ENCODE measurements at places on chromosomes 12 and 14.
A peak's percentile ranks its signal among the peaks of the same experiment; 100 is the strongest.

GRCh38 chr12:32455607-32456071 is 56.3 kb downstream of the FGD4 start:
- peak; percentile 79 for DNase-seq

DNA sequence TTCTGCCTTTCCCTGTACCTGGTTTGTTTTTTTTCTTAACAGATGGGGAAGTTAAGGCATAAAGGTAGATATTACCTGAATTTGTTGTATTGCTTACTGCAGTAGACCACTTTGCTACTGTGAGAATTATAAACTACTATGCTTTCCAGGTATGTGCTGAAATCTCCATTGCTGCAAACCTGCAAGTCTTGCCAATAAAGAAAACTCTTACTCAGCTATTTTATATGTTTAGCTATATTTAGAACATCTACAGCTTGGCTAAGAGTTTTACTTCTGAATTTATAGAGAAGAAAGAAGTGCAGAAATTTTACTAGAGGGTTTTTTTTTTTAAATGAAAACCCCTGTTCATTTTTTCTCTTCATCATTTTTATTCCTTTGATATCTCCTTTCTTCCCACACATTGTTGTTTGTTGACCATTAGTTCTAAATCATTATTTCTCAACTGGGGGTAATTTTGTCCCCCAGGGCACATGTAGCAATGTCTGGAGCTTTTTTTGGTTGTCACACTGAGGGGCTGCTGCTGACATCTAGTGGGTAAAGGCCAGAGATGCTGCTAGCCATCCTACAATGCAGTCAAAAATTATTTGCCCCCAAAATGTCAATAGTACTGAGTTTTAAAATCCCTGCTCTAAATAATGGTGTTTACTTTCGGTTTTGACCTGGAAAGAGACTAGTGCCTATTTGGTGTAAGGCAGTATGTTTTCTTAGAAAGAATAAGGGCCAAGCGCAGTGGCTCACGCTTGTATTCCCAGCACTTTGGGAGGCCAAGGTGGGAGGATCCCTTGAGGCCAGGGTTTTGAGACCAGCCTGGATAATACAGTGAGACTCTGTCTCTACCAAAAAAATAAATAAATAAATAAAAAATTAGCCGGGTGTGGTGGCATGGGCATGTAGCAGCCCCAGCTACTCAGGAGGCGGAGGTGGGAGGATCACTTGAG is 48.6 kb downstream of the PCNX1 start:
- peak; percentile 23 for DNase-seq

DNA sequence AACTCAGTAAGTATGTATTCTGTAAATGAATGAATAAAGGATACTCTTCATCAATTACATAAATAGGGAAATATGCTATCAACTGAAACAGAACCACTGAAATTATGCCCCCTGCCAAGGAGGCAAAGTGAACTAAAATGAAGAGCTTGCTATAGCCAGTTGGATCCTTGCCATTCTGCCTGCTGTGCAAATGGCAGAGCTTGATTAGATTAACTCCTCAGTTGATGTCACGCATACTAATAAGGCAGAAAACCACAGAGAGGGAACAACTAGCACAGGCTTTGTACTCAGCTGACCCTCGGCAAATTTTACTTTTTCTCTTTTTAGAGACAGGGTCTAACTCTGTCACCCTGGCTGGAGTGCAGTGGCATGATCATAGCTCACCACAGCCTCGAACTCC is 36.7 kb upstream of the FERMT2 start:
- no peak for DNase-seq

GRCh38 chr12:80053051-80053790 is 46.1 kb upstream of the OTOGL start:
- DNase-seq: no peak

DNA sequence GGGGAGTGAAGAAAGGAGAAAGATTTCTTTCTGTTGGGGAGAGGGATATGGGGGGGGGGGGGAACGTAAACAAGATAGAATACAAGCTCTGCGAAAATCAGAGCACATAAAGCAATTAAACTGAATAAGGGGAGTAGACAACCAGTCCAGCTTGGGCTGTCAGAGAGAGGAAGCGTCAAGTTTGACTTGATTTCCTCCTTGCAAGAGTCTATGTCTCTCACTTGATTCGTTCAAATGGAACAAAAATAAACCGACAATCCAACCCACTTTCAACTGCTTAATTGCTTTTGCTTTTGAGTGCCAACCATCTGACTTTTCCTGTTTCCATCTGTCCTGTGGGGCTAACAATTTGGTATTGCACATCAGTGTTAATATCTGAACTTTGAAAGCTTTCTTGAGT is 942 bp downstream of the SYT1 start:
- DNase-seq: no peak

DNA sequence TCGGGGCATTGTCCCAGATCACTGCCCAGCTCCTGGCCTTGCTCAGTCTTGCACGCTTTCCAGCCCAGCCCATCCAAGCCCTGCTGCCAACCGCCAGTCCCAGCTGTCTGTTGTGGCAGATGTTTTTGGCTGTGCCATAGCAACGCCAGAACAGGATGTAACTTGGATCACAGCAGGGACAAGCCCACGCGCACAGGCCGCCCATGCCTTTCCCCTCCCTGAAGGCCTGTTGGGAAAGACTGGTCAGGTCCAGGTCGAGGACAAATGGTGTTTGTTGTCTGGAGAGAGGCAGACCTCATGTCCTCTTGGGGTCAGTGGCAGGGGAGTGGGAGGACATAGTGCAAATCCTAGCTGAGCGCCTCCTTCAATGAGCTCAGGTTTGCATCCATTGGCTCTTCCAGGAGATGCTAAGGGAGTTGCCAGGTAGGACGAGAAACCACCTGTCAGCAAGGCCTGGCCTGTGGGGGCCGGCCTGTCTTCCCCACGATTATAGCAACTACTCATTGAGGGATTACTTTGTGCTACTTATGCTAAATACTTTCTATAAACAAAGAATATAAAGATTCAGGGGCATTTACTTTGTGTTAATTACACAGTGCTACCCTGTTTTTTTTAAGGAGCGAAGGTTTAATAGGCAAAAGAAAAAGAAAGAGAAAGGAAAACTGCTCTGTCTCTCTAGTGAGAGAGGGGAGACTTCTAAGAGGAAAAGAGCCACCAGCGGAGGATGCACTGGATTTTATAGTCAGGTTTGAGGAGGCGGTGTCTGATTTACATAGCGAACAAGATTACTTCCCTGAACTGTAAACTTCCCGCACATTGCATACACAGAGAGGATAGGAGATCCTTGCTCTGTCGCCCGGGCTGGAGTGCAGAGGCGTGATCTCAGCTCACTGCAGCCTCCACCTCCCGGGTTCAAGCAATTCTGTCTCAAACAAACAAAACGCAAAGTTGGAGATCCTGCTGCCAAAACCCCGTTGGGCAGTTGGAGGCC is 42.8 kb upstream of the CORO1C start:
- peak; percentile 61 for DNase-seq

GRCh38 chr12:6863586-6864321 is 3.6 kb upstream of the TPI1 start:
- no peak for DNase-seq

All from kidney tubule cell (primary cell).